Activated T-helper 1 cell treated with anti-CD3 and anti-CD28 coated beads, Interleukin-12 subunit alpha, Interleukin-12 subunit beta, Interleukin-2, Interleukin-4 antibody, amounts not matched to agents 30 ng/mL and 10 ng/mL and 1 ng/mL, durations not matched to agents 14 hours and 24 hours and 36 hours (primary cell): ENCODE measurements at places on chromosomes 13 and 19. TPM values are rescaled to one million over a fixed set of nuclear protein-coding genes. Genes with fewer than 3 reads are reported as not detected.

DNA sequence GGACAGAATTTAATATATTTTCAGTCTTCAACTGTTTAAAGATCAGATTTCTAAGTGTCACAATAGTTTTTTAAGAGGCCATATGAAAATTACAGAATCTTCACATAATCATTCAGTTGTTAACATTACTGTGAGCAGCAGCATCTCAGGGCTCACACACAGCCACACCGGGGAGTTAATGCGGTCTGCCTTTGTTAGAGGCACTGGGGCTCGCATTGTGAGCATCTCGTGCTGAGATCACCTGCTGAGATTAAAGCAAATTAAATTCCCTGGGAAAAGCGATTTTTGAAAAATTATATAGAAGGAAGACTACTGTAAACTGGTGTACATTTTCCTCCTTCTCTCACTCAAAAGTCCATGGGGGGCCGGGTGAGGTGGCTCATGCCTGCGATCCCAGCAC, 16.6 kb downstream of the GPR12 start:
- no peaks in the 10 kb centered on the region for H3K4me1 ChIP-seq
- H3K27ac ChIP-seq, result no peak overlapping the region

DNA sequence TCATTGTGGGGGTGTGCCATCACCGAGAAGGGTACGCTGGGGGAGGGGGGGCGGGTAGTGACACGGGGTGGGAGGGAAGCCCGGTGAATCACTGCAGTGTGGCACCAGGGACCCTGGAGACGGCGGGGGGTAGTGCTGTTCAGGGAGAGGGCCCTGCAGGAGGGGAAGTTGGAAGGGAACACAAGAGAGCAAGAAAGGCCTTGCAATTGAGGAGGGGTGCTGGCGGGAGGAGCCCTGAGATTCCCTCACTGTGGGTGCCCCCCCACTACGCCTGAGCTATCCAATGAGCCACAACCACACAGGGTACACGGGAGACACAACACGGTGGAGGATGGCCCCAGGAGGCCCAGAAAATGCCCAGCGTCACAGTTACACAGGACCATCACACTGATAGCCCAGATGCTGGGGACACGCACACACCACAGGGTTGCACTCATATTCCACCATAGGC, 516 bp upstream of the ATP1A3 start:
- peaks cover 3% of the 10 kb centered on the region for H3K36me3 ChIP-seq
- peaks cover 38% of the 10 kb centered on the region for H3K27me3 ChIP-seq

- no peaks in the 10 kb centered on the region for H3K36me3 ChIP-seq
- peaks cover 20% of the 10 kb centered on the region for H3K4me1 ChIP-seq
- H3K4me3 ChIP-seq, result no peak overlapping the region
- DNase-seq, result no peak
- H3K27ac ChIP-seq, result no peak overlapping the region
- peaks cover 18% of the 10 kb centered on the region for H3K27me3 ChIP-seq
Measured at GRCh38 chr13:97125810-97126738, 96.1 kb upstream of the MBNL2 start.

GRCh38 chr19:7744199-7744786, 3.0 kb downstream of the CD209 start:
- DNase-seq, result no peak
- H3K4me3 ChIP-seq, result no peak overlapping the region
- no peaks in the 10 kb centered on the region for H3K36me3 ChIP-seq
- no peaks in the 10 kb centered on the region for H3K4me1 ChIP-seq
- H3K27me3 ChIP-seq, result peaks cover 7% of the 10 kb centered on the region

- no peaks in the 10 kb centered on the region for H3K36me3 ChIP-seq
- H3K27me3 ChIP-seq, result no peaks in the 10 kb centered on the region
- no peak overlapping the region for H3K27ac ChIP-seq
- H3K4me1 ChIP-seq, result no peaks in the 10 kb centered on the region
- DNase-seq, result no peak
Measured at GRCh38 chr13:69903081-69903480, 204.5 kb upstream of the ATXN8OS start.

GRCh38 chr13:85728811-85729210, 70.4 kb downstream of the SLITRK6 start:
- H3K36me3 ChIP-seq, result no peaks in the 10 kb centered on the region
- no peak for DNase-seq
- no peaks in the 10 kb centered on the region for H3K27me3 ChIP-seq
- no peak overlapping the region for H3K4me3 ChIP-seq
- no peak overlapping the region for H3K27ac ChIP-seq
- H3K4me1 ChIP-seq, result no peaks in the 10 kb centered on the region

DNA sequence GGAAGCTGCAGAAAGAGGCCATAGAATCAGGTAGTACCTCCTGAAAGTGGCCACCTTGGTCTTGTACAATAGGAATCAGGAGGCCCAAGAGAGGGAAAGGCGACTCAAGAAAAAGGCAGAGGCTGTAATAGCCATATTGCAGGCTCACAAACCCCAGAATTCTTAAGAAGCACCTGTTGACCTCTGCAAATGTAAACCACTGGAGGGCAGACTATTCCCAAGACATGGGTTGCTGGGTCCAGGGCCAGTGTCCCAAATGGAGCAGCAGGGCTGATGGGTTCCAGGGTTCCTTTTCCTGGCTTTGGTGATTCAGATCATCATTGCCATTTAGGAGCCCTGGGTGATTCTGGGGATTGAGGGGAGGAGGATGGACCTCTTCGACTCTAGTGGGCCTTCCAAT, 167.6 kb downstream of the B3GLCT start:
- H3K4me1 ChIP-seq, result no peaks in the 10 kb centered on the region
- no peak for DNase-seq
- no peak overlapping the region for H3K4me3 ChIP-seq
- no peaks in the 10 kb centered on the region for H3K36me3 ChIP-seq

DNA sequence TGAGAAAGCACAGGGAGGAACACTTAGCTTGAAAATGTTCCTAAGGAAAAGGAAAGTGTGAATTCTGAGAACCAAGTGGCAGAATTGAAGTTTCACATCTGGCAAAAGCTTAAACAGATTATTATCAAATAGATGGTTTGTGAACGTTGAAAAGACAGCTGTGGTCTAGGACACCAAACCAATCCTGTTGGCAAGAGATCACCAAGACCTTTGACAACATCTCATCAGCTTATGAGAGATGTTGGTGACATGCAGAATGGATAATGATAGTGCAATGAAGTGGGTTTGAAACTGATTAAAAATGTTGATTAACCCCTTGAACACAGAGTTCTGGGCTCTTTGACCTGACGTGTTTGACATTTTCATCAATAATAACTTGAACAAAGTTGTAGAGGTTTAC, 74.6 kb upstream of the GPR183 start:
- H3K27ac ChIP-seq, result peak overlapping the region; percentile 14
- peaks cover 2% of the 10 kb centered on the region for H3K27me3 ChIP-seq
- H3K4me3 ChIP-seq, result peak overlapping the region; percentile 6
- H3K36me3 ChIP-seq, result peaks cover 41% of the 10 kb centered on the region
- DNase-seq, result no peak

DNA sequence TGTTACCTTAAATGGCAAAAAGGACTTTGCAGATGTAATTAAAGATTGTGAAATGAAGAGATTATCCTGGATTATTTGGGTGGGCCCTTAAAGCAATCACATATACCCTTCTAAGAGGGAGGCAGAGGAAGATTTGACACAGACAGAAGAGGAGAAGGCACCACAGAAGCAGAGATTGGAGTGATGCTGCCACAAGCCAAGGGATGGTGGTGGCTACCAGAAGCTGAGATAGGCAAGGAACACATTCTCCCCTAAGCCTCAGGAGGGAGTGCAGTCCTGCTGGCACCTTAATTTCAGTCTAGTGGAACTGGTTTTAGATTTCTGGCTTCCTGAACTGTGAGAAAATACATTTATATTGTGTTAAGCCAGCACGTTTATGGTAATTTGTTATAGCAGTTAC, 24.2 kb downstream of the DEDD2 start:
- peaks cover 26% of the 10 kb centered on the region for H3K36me3 ChIP-seq
- H3K27ac ChIP-seq, result no peak overlapping the region
- H3K27me3 ChIP-seq, result no peaks in the 10 kb centered on the region
- no peak for DNase-seq
- peaks cover 37% of the 10 kb centered on the region for H3K4me1 ChIP-seq

DNA sequence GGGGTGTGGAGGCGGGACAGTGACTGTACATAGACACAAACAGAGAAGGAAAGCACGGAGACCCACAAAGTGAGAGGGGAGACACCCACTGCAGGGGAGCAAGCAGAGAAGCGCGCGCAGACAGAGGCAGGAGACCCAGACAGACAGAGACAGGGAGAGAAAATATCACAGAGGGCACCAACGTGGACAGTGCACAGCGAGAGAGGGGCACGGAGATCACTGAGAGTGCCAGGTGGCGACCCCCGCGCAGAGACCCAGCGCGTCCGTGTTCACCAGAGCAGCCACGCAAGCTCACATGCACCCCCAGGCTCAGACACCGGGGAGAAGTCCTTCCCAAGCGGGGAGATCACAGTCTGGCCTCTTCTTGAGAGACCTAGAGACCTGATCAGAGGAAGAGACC, 1.4 kb upstream of the CACNG7 start:
- H3K4me1 ChIP-seq, result peaks cover 23% of the 10 kb centered on the region
- DNase-seq, result no peak
- peaks cover 48% of the 10 kb centered on the region for H3K27me3 ChIP-seq
- H3K36me3 ChIP-seq, result peaks cover 6% of the 10 kb centered on the region
- H3K27ac ChIP-seq, result no peak overlapping the region
- H3K4me3 ChIP-seq, result no peak overlapping the region

GRCh38 chr19:45071545-45071938, 4.7 kb downstream of the ZNF296 start:
- peaks cover 8% of the 10 kb centered on the region for H3K36me3 ChIP-seq
- no peak overlapping the region for H3K27ac ChIP-seq
- DNase-seq, result no peak
- H3K4me1 ChIP-seq, result peaks cover 2% of the 10 kb centered on the region

DNA sequence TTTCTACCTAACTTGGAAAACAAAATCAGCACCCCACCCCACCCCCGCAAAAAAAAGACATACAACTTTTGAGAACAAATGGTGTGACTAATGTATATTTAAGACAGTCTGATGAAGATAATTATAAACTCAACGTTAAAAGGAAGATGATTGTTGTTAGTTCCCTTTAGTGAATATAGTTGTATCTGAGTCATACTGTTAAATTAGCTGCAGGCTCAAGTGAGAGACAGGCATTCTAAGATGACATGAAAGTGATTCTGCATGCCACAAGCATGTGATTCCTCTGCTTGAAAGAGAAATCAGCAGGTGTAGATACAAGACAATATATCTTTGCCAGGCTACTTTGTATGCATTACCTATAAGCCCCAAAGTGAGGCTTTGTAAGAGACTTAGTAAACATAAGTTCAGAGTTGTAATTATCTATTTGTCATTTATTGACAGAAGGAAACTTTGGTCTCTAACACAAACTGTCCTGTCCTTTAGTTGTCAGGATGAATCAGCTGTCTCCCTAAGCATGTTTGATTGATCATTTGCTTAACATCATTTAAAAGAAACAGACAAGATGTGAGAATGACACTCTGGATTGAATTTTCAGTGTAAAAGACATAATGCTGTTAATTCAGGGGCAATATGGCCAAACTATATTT, 319.4 kb upstream of the HTR2A start:
- no peak overlapping the region for H3K27ac ChIP-seq
- no peaks in the 10 kb centered on the region for H3K27me3 ChIP-seq
- no peaks in the 10 kb centered on the region for H3K36me3 ChIP-seq
- DNase-seq, result no peak
- H3K4me3 ChIP-seq, result no peak overlapping the region

DNA sequence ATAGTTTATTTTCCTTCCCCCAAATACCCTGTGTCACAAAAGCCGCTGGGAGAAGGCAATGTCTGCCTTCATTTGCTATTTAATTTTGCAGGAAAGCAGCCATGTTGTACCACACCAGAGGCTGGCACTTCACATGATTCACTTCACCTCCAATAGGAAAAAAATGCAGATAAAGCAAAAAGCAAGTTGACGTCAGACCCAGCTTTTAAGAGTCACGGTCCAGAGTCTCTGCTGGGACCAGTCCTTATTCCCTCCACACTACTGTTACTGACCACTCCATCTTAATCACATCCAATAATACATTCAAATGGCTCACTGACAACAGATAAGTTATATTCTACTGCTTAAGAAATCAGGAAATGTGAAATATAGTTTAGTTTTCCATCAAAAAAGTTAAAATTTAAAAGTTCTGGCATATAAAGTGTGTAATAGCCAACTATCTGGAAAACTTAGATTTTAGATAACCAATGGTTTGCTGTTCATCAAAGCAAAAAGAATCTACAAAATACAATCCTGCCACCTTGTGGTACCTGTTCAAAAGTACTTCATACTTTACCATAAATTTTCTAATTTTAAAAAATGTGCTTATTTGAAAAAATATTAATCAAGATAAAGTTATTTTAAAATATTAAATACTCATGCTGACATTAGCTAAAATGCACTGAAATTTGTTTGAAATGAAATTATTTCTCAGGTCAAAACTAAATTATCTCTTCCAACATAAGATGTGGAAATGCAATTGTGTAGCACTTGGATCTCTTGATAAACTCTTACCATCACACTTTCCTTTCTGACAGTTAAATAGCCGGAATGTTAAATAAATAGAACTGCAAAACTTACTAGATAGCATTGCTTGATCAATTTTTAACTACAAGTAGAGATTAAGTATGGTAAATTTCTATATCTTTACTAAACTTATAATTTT, 97.3 kb downstream of the SERP2 start:
- H3K27me3 ChIP-seq, result peaks cover 8% of the 10 kb centered on the region
- DNase-seq, result no peak
- no peaks in the 10 kb centered on the region for H3K36me3 ChIP-seq
- no peaks in the 10 kb centered on the region for H3K4me1 ChIP-seq
- no peak overlapping the region for H3K4me3 ChIP-seq

GRCh38 chr19:48480558-48481500, 11.7 kb downstream of the CYTH2 start:
- peaks cover 7% of the 10 kb centered on the region for H3K36me3 ChIP-seq
- H3K4me1 ChIP-seq, result peaks cover 18% of the 10 kb centered on the region
- H3K27me3 ChIP-seq, result no peaks in the 10 kb centered on the region
- peak overlapping the region; percentile 86 for H3K27ac ChIP-seq

DNA sequence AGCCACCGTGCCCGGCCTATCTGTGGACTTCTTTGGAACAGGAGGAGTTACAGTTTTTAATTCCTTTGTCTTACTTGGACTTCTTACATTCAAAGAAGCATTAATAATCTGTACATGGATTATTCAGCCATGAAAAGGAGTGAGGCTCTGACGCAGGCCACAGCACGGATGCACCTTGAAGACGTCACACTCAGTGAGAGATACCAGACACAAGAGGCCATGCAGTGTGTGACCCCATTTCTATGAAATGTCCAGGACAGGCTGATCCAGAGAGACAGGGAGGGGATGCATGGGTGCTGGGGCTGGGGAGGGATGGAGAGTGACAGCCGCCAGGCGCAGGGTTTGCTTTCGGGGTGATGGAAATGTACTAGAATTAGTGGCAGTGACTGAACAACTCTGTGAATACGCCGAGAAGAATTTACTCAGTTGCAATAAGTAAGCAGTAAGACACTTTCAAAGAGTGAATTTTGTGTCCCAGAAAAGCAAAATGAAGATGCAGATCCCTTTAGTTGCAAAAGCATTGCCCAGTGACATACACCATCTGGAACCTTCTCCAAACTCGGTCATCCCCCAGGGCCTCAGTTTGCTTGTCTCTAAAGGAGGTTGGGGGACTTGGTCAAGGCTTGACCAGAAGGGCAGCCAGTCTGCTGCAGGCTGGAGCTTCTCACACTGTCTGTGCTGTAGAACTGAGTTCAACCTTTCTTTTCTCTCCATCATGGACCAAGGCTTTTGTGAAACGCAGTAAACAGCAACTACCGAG, 25.3 kb downstream of the PIP5K1C start:
- no peak overlapping the region for H3K27ac ChIP-seq
- H3K27me3 ChIP-seq, result no peaks in the 10 kb centered on the region
- H3K4me3 ChIP-seq, result no peak overlapping the region
- no peaks in the 10 kb centered on the region for H3K4me1 ChIP-seq
- H3K36me3 ChIP-seq, result peaks cover 4% of the 10 kb centered on the region

Gene SPRYD7
- 6.9 and 7.0 TPM in 2 replicates for total RNA-seq

Gene S1PR4
- 44.3 and 45.3 TPM in 2 replicates for total RNA-seq

Gene CCL25
- total RNA-seq, result not detected in 2 replicates

Gene ZNF524
- total RNA-seq, result 20.0 and 22.9 TPM in 2 replicates

Gene C13orf46
- total RNA-seq, result 0.83 and 0.91 TPM in 2 replicates

Gene PPM1N
- total RNA-seq, result 1.0 and 1.3 TPM in 2 replicates
